ENCODE measurements at places on chromosomes 2 and 18. TPM values are rescaled to one million over a fixed set of nuclear protein-coding genes. Genes with fewer than 3 reads are reported as not detected.

TMEM163 gene
- 0.13 TPM for total RNA-seq

GTF2A1L gene
- 0.13 TPM for total RNA-seq

VSNL1 gene
- total RNA-seq: not detected

SDC1 gene
- 12.1 TPM for total RNA-seq

HJURP gene
- 8.4 TPM for total RNA-seq

LYPD6B gene
- total RNA-seq: 0.13 TPM

FBLN7 gene
- 1.8 TPM for total RNA-seq

LYG1 gene
- total RNA-seq: not detected

YPEL5 gene
- 55.5 TPM for total RNA-seq

ADAM23 gene
- total RNA-seq: 1.4 TPM

PRKD3 gene
- total RNA-seq: 41.0 TPM

PKDCC gene
- total RNA-seq: 200 TPM

RNF138 gene
- 14.0 TPM for total RNA-seq

ZAP70 gene
- total RNA-seq: not detected

GEN1 gene
- total RNA-seq: 6.3 TPM

FRZB gene
- total RNA-seq: 0.52 TPM
